Muscle of arm (tissue), 14 donors: ENCODE measurements at places on chromosomes 3 and 15. TPM values are rescaled to one million over a fixed set of nuclear protein-coding genes. Genes with fewer than 3 reads are reported as not detected.

Gene CLDN16
- 0.18 TPM for polyA plus RNA-seq

DNA sequence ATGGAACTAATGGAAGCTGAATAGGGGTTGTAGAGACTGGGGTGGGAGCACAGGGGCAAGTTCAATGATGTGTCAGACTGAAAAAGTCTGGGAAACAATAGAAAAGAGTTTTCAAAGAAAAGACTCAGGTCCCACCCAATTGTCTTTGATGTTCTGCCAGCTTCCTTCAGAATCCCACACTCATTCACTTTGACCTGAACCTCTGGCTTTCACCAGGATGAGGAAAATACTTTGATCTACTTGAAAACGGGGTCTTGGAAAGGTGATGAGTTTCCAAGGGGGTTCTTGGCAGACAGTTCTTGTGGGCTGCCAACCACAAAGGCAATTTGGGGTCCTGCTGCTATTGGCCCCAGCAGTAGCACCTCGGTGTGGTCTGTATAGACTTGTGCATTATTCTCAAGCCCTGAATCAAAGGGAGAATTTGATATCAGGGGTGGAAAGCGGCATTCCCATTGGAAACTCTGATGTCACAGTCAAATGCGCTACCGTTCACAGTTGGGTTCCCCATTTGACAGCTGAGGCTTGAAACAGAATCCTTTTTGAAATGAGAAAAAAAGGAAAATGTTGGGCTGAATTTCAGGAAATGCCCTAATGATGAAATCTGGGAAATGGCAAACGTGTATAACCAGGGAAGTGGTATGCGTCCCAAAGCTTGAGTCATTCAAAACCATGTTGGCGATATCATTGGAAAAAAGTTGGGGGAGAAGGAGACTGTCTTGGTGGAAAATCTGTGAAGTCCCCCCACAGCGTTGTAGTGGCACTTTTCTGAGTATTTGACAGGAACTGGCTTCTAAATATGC is 229.2 kb upstream of the LRTM1 start:
- DNase-seq: no peak

DNA sequence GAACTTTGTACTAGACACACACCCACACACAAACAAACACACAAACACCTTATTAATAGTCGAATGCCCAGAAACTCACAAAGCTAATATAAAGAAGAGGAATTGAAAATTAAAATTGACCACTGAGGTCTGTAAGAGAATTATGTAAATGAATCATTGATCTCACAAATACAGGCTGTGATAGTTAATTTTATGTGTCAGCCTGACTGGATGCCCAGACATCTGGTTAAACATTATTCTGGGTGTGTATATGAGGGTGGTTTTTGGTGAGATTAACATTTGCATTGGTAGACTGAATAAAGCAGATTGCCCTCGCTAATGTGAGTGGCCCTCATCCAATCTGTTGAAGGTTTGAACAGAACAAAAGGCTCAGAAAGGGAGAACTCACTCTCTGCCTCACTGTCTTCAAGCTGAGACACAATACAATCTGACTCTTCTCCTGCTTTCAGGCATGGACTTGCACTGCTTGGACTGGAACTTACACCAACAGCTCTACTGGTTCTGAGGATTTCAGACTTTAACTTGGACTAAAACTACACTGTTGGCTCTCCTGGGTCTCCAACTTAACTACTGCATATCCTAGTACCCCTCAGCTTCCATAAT is 199.4 kb upstream of the TTC14 start:
- DNase-seq: no peak

DNA sequence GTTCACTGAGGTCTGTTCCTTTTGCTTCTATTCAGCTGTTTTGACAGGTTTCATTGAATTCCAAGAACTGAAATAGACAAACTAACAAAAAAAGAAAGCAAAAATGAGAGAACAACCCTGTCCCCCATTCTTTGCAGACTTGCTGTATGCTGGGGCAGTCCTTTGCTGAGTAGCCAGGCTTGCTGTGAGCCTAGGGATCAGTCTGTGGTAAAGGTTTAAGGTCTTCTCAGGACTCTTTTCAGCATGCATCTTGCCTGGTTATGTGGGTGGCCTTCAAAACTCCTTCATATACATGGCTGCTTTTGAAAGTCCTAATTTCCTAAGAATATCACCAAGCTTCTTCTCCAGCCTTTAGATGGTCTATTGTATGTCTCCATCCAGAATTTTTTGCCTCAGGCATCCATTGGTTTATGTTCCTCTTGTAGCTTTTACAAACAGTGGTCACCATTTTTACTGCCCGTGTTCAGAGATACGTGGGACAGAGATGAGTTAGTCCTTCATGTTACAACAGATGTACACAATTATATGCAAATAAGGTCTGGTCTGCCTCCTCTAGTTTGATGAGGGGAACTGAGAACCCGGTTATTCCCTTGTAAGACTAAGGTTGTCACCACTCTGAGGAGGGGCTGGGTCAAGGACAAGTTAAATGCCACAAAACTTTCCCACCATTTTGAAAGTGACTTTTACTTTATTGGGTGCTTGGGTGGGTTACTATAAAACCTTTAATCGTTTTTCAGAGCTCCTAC is 41.4 kb downstream of the SACM1L start:
- DNase-seq: no peak
